ENCODE measurements at places on chromosomes 1 and 21.

- no peak for DNase-seq
These were observed 152.5 kb downstream of the DISC1 start for GRCh38 chr1:231779081-231779480.

DNA sequence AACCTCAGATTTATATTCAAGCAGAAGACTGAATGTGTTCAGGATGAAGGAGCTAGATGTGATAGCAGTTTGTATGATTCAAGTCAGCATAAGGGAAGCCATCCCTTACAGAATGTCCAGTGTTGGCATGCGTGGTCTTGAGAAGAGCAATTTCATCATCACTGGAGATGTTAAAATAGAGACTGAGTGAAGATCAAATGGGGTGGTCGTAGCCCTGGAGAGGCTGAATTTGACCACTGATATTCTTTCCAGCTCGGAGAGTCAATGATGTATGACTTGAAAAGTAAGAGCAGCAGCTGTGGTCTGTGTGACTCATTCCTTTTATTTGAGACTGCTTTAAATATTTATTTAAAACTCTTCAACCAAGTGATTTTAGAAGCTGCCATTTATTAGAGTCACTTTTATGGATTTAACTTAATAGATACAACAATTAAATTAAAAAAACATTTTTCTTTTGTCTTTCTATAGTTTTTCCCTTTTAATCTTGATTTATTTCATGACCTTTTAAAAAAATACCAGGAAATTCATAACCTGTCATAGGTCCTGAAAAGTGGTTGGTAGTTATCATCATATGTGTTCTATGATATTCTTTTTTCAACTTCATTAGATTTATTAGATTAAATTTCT, 15.5 kb downstream of the FMN2 start:
- DNase-seq = no peak

GRCh38 chr21:42143111-42143510, 72.0 kb downstream of the UMODL1 start:
- DNase-seq = no peak

- no peak for DNase-seq
These were observed 24.3 kb downstream of the UBE2Q1 start for GRCh38 chr1:154533952-154534844.

Measured in stimulated activated CD4-positive, alpha-beta T cell treated with anti-CD3 and anti-CD28 coated beads, Interleukin-12 subunit alpha, Interleukin-12 subunit beta, amount 100 ng/mL, for 48 hours (primary cell).